ENCODE measurements at places on chromosomes 3 and 15.

DNA sequence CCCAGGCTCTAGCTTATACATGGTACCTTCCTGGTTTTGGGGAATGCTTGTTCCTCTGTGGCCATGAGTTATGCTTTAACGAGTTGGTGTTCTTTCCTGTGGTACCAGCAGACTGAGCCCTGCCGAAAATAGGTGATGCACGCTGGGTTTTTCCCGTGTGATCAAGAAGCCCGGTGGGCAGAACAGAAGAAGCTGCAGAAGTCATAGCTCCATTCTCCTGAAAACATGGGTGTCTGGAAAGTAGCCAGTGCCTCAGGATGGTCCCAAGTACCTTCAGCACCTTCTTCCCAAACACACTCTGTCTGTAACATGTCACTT is 25.2 kb downstream of the MAPKBP1 start:
- DNase-seq, result no peak

DNA sequence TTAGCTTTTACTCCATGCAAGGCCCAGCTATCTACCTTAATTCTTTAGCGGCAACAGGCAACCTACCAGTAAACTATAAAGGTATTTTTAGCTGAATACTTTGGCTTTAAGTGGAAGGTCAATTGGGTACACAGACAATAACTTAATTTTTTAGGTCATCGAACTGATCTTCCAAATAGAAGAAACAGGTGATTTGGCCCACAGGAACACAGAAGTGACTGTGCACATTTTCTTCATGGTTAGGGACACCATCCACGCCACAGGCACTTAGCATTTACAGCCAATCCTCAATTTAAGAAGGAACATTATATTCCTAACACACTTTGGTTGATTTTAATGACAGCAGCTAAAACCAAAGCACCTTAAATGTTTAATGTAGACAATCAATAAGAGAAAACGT is 1.9 kb downstream of the ARPP19 start:
- no peak for DNase-seq

- DNase-seq, result no peak
Measured at GRCh38 chr3:18382760-18383369, 42.3 kb downstream of the SATB1 start.

GRCh38 chr3:21310161-21310560 is 440.8 kb downstream of the ZNF385D start:
- no peak for DNase-seq

- DNase-seq, result no peak
Measured at GRCh38 chr3:176583956-176584355, 613.3 kb downstream of the TBL1XR1 start.

- no peak for DNase-seq
Measured at GRCh38 chr3:141148770-141149169, 82.9 kb upstream of the PXYLP1 start.

DNA sequence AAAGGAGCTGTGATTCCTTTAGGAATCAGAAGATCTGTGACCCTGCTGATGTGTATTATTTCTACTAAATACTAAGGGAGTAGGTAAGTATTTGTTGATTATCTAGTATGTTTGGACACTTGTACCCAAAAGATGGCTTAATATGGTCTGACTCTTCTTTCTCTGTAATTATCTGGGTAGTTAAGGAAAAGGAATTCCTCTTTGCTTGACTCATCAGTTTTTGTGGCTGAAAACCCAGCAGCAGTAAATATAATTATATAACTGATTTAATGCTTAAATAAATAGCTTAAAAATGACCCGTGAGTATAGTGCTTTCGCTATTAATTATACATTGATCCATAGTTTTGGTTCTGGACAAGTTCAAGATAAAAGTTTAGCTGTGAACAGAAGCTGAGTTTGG is 155.8 kb downstream of the LRTM1 start:
- DNase-seq, result no peak

DNA sequence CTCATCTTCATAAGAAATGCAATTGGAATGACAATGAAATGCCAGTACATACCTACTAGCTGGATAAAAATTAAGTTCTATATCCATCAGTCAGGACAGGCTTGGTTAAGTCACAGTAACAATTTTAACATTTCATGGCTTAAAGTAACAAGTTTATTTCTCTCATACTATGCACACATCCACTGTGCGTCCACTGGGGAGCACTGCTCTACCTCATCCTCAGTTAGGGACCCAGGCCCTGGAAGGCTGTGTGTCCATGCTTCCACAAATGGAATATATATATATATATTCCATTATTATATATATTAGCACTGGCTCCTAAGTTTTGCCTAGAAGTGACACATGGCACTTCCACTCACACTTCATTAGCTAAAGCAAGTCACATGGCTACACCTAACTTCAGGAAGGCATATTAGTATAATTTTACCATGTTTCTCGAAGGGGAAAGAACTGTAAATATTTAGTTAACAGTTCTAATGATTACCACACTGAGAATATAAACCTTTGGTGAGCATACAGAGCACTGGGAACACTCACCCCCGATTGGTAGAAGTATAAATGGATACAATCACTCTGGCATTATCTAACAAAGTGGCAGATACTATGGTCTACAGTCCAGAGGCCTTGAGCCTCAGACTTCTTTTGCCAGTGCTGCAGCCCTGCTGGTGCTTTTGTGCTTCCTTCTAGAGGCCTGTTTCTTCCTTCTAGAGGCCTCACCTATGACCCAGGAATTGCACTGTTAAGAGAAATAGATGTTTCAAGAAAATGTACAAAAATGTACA is 28.6 kb downstream of the AP3S2 start:
- DNase-seq, result no peak

DNA sequence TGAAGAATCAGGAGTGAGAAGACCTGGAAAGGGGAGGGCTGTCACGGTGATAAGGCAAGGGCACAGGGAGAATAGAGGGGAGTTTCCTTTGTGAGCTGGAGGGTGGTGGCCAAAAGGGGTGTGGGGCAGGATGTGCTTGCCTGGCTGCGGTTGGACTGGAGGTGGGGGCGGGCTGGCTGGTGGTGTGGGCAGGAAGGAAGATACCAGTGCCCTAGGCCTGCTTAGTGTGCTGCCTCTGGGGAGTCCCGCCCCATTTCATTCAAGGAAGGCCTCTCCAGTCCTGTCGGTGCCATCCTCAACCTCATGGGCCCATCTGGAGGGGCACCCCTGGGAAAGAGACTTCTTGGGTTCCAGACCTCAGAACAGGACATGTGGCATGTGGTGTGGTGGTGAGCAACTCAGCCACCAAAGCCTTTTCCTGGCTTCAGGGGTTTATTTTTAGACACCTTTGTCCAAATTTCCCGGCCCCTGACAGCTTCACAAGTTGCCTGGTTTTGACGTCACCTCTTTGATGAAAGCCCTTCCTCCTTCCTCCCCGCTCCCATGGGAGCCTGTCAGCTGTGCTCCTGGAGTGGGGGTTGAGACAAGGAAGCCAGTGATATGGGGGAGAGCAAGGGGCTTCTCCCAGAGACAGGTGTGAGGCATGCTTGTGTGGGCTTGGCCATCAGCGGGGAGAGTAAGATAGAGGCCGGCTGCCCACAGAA is 15.6 kb downstream of the TEX264 start:
- peak; percentile 88 for DNase-seq

- no peak for DNase-seq
Measured at GRCh38 chr3:44436181-44436580, 41.3 kb downstream of the ZNF445 start.

DNA sequence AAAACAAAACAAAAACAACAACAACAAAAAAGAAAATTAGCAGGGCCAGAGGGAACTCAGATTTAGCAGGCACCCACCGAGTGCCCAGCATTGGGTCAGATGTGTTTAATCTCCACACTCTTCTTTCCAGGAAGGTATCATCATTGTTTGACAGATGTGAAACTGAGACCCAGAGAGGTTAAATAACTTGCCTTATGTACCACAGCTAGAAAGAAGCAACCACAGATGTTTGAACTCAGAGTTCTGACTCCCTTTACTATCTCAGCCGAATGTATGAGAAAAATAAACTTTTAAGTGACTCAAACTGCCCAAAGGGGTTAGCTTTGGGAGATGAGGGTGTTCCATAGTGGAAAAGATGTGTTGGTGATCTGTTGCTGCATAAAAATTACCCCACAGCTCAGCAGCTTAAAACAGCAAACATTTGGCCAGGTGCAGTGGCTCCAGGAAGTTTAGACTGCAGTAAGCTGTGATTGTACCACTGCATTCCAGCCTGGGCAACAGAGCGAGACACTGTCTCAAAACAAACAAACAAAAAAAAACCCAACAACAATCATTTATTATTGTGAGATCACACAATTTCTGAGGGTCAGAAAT is 4.5 kb upstream of the RPP25 start:
- no peak for DNase-seq

DNA sequence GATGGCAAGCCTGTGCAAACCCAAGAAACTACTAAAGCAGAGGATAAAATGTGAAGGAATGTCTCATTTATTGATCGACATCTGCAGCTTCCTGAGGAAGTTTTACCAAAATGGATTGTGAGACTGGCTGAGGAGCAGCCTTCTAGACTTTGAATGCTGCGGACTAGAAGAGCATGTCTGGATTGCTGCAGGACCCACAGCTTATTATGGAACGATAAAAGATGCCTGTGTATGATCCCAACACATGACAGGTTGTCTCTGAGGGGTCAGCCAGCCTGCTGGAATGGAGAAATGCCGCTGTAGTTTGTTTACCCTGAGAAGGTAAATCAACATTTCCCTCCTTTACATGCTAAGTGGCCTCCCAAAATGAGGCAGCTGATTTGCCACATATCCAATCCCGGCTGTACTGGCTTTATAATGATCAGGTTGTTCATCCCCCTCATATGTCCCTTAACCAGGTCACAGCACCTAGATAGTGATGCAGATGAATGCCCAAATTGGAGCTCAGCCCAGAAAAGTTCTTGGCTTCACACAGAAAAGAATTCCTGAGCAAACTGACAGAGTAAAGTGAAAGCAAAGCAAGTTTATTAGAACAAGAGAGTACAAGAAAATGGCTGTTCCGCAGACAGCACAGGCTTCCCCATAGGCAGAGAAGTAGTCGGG is 63.9 kb downstream of the IL12A start:
- no peak for DNase-seq

DNA sequence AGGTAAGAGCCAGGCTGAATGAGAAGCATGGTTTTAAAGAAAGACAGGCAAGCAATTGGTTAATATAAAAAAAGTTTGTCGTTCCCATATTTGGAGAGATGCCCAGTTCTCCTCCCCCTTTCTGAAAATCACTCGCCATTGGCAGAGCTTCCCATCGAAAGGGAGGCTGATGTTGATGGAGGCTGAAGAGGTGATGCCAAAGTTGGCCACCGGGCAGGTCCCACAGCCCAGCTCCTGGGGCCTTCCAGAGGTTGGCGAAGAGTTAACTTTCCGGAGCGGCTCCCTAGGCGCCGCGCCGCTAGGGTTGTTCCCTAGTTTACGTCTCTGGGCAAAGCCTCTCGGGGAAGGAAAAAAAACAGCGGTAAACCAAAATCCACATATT is 793 bp downstream of the PCOLCE2 start:
- no peak for DNase-seq

DNA sequence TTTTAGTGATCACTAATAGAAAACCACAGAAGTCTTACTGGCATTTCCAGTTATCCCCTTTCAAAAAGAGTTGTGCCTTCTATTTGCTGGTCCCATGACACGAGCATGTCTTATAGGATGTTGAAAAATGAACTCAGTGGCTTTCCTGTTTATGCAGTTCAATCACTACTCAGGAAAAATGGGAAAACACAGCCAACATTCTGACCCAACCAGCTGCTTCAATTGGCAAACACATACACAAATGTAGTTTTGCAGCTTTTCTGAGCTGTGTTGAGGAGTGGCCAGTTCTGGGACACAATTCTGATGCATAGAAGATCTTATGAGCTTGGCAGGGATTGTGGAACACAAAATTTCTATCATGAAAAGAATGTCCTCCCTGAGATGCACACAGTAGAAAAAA is 40.3 kb downstream of the FSTL1 start:
- DNase-seq, result no peak

DNA sequence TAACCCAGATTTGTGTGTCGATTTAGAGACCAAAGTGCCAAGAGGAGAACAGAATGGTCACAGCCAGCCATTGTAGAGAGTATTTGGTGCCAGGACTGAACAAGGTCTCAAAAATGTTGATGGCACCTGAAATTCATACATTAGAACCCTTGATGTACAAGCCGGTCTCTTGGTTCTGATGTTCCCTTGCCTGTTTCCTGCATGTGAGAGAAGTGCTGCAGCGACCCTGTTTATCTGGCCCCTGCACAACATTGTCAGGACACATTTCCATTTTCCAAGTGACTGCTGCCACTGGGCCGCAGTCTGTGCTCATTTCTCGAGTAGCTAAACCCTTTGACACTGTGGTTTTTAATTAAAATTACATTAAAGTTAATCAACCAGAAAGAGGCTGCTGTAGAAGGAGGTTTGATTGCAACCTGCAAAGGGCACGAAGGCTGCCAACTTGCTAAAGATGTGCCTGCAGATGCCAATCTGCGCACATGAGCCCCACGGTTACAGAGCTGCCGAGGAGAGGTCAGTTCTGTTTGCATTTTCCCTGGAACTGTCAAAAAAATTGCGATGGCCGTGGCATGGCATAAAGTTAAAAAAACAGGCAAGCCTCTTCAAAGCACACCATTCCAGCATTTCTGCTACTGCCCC is 136.4 kb upstream of the CMC1 start:
- DNase-seq, result no peak

GRCh38 chr3:186308549-186308948 is 53.5 kb downstream of the DGKG start:
- no peak for DNase-seq

GRCh38 chr3:170730071-170730812 is 139.8 kb downstream of the RPL22L1 start:
- DNase-seq, result no peak

DNA sequence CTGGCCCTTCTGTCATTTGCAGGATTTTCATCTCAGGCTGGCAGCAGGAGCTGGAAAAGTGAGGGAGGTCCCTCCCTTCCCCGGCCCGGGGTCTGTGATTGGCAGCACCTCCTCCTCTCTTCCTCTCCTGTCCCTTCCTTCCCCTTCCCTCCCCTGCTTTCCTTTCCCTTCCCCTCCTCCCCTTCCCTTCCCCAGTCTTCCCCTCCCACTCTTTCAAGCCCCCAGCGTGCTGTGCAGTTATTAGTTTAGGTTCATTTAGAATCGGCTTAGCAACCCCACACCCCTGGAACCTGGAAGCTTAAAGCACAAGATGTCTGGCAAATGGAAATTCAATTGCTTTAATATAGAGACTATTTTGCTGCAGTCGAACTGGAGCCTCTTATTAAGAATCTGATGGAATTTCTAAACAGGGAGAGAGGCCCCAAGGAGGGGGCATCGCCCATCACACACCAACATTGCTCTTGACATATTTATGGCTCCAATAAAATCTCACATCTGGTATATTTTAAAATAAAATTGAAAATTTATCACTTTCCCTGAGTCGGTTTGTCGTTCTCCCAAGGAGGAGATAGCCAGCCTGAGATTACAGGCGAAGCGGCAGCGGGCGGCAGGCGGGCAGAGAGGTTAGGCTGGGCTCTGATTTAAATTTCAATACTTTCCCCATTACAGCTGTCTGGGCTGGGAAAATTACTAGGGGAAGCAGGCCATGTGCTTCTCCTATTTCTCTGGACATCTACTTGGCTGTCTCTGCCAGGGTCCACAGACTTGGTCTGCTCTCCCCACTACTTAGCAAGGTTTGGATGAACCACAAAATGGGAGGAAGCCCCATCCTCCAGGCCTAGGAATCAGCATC is 98.9 kb downstream of the LINGO1 start:
- DNase-seq, result no peak

Data from CD4-positive, alpha-beta T cell treated with Interleukin-4 for 4 hours (primary cell).